ENCODE measurements at places on chromosomes 2 and 18. TPM values are rescaled to one million over a fixed set of nuclear protein-coding genes. Genes with fewer than 3 reads are reported as not detected.

GRCh38 chr18:62982600-62983251 is 267.4 kb downstream of the PHLPP1 start:
- DNase-seq: no peak

The ARHGEF4 gene
- 18.2 TPM for polyA plus RNA-seq

The CTAGE1 gene
- polyA plus RNA-seq: not detected

GRCh38 chr2:233480490-233481202 is 85.9 kb downstream of the USP40 start:
- no peak for DNase-seq

DNA sequence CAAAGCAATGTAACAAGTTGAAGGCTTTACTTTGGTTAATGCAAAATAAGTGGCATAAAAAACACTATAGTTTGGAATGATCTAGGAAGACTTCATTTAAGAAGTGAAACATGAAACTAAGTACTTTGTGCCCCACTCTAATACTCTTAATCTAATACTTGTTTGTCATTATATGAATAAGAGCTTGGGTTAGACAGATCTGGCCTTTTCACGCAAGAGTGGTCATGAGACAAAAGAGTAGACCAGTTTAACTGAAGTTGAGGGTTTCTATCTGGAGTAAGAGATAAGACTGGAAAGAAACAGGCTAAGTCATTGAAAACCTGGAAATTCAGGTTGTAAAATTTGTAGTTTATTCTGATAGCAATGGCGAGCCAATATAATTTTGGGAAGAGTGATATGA is 2.8 kb downstream of the SLC30A6 start:
- DNase-seq: no peak

- no peak for DNase-seq
These were observed 597 bp upstream of the TEKT4 start for GRCh38 chr2:94870440-94871225.

DNA sequence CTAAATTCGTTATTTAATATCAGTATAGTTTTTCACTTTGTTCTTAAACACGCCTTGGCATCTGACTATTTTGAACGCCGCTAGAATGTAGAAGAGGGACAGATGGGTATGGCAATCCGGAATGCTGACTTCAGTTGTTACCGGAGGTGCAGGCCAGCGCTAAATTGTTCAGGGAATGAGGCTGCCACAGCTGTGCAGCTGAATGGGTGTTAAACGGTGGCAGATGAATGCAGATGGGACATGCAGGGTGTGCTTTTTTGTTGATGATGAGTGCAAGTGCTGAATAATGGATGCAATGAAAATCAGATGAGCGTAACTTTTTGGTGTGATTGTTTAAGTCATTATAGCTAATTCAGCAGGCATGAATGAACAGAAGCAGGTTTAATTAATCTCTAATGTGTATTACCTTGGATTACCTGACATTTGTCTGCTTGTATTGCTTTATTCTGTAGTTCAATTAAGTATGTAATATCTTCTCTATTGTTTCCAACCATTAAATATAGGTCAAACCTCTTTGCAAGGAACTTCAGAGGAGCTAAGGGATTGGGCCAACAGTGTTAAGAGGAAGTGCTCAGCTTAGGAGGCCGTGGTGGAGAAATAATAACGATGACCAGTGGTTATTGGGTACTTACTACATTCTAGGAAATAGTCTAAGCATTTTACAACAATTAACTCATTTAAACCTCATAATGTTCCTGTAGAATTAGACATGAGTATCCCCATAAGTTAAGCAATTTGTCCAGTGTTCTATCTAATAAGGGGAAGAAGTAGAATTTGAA is 11.9 kb upstream of the CREG2 start:
- DNase-seq: no peak

DNA sequence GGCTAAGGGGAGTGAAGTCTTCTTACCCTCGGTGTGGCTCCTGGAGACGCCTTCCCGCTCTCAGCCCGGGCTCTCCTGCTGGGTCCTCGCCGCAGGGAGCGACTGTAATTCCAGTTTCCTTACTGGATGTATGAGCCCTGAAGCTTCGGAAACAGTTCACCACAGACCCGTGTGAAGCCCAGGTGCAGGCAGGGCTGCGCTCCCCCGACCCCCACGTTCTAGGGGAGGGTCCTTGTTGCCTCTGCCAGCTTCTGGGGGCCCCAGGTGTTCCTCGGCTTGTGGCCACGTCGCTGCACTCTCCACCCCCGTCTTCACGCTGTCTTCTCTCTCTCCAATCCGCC is 5.1 kb upstream of the ASB1 start:
- no peak for DNase-seq

The RNF25 gene
- 29.0 TPM for polyA plus RNA-seq

The IHH gene
- polyA plus RNA-seq: 0.13 TPM

The AGXT gene
- 0.49 TPM for polyA plus RNA-seq

The RIT2 gene
- 0.65 TPM for polyA plus RNA-seq

- no peak for DNase-seq
These were observed 131.3 kb downstream of the TPO start for GRCh38 chr2:1544478-1545069.

The TMEM37 gene
- polyA plus RNA-seq: 7.8 TPM

DNA sequence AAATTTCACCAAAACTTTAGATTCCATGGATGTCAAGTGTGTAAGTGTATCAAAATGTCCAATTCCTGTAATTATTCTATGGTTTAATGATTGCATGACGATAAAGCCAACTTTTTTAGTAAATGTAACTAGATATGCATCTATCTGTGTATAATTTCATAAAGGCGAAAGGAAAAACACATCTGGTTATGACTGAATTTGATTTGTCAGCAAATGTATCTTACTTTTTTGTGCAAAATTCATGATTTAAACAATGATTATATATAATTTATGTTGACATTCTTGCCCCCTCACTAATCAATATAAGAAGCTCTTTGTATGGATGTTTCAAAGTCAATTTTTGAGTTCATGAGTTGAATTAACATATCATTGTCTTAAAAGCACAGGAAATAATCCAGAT is 138.5 kb downstream of the KCNJ3 start:
- no peak for DNase-seq

- no peak for DNase-seq
These were observed 804.4 kb upstream of the RAB6C start for GRCh38 chr2:129175051-129175450.

Measured in urinary bladder (tissue), 4 donors.